A549 treated with dexamethasone at 1 μM for 4 hours (cell line): ENCODE measurements at places on chromosomes 2 and 18. TPM values are rescaled to one million over a fixed set of nuclear protein-coding genes. Genes with fewer than 3 reads are reported as not detected.

GCG gene
- 0.07 to 0.18 TPM in 2 of 5 replicates, not detected in the others for total RNA-seq

CLEC4F gene
- total RNA-seq: not detected in 5 replicates

TTN gene
- total RNA-seq: under 0.01 to 0.04 TPM (median 0.01 TPM) in 5 replicates

KCTD1 gene
- 32.9 to 44.0 TPM (median 40.8 TPM) in 5 replicates for total RNA-seq

GRHL1 gene
- total RNA-seq: 0.72 to 1.5 TPM (median 1.1 TPM) in 5 replicates

CHRNG gene
- not detected in 5 replicates for total RNA-seq
